ENCODE measurements at places on chromosomes 3 and 15.

DNA sequence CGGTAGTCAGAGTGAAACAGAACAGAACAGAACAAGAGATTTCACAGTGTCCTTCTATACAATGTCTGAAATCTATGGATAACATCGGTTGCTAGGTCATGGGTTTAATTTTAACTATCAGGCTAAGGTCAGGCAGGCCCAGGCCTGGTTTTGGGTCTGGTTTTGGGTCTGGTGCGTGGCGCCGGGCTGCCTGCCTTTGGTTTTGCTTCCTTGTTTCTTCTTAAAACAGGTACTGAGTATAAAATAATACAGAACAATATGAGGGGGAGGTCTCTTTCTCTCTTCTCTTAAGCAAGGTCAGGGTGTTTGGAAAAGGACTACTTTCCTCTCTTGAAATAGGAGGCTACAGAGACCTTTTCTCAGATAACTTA lies 1.4 kb downstream of the AEN start:
- no peak for DNase-seq

DNA sequence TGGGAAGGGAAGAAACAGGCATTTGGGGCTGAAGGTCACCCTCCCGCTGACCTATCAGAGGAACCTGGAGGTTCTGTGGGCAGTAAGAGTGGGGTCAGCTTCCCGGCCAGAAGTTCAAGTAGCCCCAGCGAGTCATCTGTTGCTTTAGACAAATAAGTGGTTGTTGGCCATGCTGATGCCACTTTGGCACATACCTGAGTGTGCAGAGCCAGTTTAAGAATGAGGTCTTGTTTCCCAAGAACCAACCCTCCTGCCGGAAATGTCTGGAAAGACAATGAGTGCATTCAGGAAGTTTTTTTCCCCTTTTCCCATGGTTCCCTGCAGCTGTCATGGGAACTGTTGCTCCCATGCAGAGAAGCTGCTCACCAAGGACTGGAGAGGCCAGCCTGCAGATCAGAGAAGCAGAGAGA lies 166.7 kb downstream of the ZNF621 start:
- no peak for DNase-seq

DNA sequence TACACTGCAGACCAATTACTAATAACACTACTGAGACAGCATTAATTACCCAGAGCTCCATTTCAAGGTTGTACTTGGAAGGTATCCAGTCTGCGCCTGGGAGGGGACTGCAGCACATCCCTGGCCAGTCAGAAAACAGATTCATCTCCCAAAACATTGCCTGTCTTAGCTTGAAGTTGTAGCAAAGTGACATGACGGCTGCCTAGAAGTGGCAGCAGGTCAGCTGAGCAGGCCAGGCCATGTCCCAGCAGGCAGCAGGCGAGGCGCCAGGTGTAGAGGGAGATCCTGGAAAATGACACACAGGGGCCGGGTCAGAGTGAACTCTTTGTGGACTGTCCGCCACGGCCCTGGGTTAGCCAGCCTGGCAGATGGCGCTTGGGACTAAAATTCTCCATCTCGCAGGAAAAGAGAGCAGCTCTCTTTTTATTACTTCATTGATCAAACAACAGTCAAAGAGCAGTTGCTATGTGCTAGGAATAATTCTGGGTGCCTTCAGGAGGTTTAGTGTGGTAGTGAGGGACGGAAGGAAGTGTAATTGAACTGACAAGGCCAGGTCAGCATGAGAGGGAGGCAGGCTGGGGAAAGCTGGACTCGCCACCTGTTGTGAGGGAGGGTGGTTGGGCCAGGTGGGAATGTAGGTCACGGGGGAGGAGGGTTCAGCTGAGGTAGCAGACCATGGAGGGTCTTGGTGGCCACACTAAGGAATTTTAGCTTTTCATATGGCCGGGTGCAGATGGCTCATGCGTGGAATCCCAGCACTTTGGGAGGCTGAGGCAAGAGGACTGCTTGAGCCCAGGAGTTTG lies 1.3 kb upstream of the MAP6D1 start:
- no peak for DNase-seq

GRCh38 chr3:129526121-129526900 lies 2.1 kb upstream of the RHO start:
- no peak for DNase-seq

DNA sequence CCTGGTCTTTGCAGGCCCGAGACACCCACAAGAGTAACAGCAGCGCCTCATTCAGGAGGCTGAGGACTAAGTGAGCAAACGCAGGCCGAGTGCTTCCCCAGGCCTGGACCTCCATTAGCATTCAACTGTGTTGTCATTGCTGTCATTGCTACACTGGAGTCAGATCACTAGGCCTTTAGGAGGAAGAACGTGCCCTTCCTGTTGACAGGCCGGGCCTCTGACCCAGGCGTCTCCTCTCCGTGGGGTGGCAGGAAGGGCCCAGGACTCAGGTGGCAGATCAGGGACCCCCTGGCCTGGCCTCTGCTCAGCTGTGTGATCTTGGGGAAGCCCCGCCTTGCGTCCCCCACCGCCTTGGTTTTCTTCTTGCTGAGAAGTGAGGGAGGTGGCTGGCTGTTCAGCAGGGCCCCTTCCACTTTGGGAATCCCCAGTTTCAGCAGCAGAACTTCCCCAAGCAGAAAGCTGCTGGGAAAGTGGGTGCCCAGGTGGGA lies 19.1 kb downstream of the ZDHHC19 start:
- no peak for DNase-seq

DNA sequence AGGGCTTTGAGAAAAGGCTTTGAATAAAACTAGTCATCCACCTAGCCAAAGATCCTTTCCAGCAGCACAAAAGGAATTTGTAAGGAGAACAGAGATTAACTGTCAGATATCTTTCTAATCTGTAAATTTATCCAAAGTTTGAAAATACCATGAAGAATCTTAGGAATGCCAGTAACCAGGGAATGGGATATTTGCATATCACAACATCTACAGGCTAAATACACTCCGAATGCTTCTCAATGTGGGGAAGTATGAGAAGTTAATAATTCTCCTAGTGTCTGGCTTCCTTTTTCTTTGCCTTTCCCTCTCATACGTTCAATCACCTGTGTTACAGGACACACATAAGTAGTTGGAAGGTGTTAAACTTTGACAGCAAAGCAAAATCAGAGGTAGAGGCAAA lies 7.8 kb downstream of the ANAPC13 start:
- DNase-seq = no peak

- no peak for DNase-seq
Measured at GRCh38 chr3:18900994-18901393, 247.3 kb upstream of the KCNH8 start.

- no peak for DNase-seq
Measured at GRCh38 chr3:186849374-186849975, 7.0 kb downstream of the ADIPOQ start.

DNA sequence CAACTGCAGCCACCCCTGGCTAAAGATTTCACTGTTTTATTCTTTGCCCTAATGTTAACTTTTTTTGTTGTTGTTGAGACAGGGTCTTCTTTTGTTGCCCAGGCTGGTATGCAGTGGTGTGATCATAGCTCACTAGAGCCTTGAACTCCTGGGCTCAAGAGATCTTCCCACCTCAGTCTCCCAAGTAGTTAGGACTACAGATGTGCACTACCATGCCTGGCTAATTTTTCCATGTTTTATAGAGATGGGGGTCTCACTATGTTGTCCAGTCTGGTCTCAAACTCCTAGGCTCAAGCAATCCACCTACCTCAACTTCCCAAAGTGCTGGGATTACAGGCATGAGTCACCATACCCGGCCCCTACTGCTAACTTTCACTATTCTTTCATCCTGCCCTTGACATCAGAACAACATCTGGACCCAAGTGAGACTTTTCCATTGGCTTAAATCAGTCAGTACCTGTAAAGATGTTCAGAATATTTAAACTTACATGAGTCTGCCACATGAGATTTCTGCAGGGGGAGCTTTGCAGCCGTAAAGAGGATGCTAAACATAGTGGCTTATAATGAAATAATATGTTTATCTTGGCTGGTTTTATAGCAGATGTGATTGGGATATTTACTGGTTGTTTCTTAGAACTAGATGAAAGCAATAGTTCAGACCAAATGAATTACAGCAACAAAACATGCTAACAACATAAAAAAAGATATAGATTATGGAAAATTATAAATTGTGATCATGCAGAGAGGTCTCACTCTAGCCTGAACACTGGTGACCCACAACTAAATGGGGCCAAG lies 73.6 kb downstream of the HMG20A start:
- no peak for DNase-seq

GRCh38 chr15:83144771-83145170 lies 37.3 kb downstream of the TM6SF1 start:
- DNase-seq = no peak

DNA sequence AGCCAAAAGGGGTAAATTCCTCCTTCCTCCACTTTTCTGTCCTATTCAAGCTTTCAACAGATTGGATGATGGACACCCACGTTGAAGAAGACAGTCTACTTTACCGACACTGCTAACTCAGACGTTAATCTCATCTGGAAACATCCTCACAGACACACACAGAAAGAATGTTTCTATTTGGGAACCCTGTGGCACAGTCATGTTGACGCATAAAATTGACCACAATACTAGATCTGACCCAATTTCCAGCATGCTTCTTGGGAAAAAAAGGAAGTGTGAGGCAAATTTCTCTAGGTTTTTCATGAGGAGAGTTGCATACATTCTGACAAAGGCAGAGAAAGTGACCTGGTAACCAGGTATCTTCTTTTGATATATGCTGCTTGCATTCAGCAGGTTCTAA lies 594.1 kb downstream of the FGF12 start:
- no peak for DNase-seq

DNA sequence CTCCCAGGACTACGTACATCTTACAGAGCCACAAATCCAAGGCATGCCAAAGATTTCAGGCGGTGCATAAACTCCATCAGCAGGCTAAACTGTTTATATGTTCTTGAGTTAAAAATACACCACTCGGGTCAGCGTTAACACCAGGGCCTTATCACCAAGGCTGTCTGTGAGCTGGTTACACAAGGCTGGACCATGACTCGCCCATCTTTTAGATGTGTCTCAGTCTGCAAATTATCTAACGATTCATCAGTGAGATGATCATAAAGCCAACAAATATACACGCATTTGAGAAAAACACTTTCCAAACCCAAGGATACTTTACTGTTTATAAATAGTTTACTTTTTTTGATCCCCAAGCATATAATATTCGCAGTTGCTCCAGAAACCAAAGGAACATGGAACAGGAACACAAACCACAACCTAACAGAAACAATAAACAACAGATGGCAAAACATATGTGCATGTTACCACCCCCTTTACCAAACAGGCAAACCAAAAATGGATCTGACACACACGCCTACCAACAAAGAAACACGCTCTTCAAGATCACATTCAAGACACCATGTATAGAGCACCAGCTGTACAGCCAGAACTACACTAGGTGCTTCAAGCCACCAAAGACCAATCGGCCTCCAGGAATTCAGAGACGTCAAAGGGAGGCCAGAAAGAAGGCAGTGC lies 15.4 kb downstream of the LRIG1 start:
- no peak for DNase-seq

- DNase-seq = no peak
Measured at GRCh38 chr15:63492541-63493077, 11.8 kb upstream of the USP3 start.

- no peak for DNase-seq
Measured at GRCh38 chr15:67372986-67373675, 118.5 kb downstream of the IQCH start.

DNA sequence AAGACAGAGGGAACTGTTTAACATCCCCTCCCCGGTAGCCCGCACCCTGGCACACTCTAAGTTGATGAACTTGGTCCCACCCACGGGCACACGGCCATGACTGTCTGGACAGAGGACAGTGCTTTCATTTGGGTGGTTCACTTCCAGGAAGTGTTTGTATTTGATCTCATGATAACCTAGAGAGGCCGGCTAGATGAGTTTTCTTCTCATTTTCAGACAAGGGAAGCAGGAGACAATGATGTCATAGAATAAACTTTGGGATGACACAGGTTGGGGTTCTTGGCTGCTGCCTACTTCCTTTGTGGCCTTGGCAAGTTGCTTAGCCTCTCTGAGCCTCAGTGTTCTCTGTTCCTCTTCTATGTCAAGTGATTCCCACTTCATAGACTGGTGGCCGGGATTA lies 16.1 kb upstream of the LYSMD4 start:
- DNase-seq = no peak

DNA sequence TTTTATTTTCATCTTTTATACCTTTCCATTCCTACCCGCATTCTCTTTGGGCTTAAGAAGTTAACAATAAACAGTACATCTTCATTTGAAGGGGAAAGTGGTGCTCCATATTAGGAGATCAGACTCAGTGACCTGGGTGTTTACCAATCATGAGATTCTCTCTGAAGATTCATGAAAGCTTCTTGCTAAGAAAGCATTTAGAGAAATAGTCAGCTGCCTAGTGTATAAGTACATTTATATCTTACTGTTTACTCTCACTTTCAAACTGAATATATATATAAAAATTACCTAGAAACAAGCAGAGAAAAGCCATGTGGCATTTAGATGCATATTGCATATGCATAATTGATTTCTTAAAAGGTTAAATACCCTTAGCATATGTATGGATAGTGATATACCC lies 100.5 kb downstream of the KCNH8 start:
- DNase-seq = no peak

DNA sequence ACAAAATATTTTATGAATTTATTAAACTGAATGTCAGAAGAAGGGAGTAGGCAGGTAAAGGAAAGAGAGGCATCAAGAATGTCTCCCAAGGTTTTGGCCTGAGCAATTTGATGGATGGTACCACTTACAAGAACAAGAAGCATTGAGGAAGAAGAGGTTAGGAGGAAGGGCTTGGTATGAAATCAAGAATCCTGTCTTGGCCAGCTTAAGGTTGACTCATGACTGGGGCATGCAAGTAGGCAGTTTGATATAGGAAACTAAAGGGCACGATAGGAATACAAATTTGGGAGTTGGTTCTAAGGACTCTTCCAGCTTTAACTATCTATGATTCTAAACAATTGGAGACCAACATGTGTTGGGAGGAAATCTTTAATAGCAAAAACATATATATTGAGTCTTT lies 79.1 kb downstream of the NTRK3 start:
- DNase-seq = no peak

DNA sequence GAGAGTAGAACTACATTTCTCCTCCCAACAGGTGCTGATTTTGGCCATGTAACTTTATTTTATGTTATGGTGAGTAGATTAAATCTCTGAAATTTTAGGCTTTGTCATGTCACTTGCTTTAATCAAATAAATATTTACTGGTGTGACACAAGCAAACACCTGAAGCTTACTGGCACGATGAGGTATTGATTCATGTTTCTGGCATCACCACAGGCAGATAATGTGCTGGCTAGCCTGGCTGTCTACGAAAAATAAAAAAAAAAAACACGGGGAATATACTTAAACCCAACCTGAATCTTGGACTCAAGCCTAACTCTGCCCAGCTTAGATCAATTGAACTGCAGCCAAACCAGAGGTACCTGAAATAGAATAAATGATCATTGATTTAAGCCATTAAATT lies 65.6 kb upstream of the CADM2 start:
- DNase-seq = no peak

- no peak for DNase-seq
Measured at GRCh38 chr3:72408983-72409779, 439.1 kb downstream of the SHQ1 start.

GRCh38 chr15:72737723-72738122 lies 45.8 kb downstream of the ADPGK start:
- no peak for DNase-seq

Measured in activated CD4-positive, alpha-beta T cell treated with anti-CD3 and anti-CD28 coated beads for 1 hour (primary cell).